ENCODE measurements at places on chromosomes 5 and 9. TPM values are rescaled to one million over a fixed set of nuclear protein-coding genes. Genes with fewer than 3 reads are reported as not detected.
A peak's percentile ranks its signal among the peaks of the same experiment; 100 is the strongest.

- no peaks in the 10 kb centered on the region for H3K36me3 ChIP-seq
- H3K4me1 ChIP-seq: no peaks in the 10 kb centered on the region
- no peak overlapping the region for H3K4me3 ChIP-seq
- H3K27ac ChIP-seq: no peak overlapping the region
Measured at GRCh38 chr5:2256691-2257280, 374.1 kb upstream of the IRX4 start.

DNA sequence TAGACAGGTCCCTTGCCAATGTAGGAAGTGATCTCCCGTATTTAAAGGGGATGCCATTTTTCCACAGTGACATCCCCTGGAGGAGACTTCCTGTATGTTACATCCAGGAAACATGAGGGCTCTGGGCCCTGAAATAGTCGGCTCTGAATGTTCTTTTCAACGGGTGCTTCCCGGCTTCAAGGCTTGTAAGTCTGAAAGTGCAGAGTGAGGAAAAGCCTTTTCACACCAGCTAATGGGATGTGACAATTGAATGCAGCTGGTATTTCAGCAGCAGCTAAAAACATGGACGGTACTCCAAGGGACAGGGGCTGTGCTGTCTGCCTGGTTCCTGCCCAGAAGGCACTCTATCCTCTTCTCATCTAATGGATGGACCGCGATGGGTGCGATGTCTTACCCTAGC lies 1.4 kb downstream of the IL9 start:
- DNase-seq: peak; percentile 30
- peaks cover 8% of the 10 kb centered on the region for H3K4me1 ChIP-seq
- H3K36me3 ChIP-seq: no peaks in the 10 kb centered on the region
- no peak overlapping the region for H3K4me3 ChIP-seq

DNA sequence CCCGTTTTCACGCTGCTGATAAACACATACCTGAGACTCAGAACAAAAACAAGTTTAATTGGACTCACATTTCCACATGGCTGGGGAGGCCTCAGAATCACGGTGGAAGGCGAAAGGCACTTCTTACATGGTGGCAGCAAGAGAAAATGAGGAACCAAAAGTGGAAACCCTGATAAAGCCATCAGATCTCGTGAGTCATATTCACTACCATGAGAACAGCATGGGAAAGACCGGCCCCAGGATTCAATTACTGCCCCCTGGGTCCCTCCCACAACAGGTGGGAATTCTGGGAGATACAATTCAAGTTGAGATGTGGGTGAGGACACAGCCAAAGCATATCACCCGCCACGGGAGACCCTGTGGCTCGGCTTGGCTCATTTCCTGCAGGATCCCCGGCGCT lies 20.2 kb downstream of the EXD3 start:
- no peak overlapping the region for H3K27ac ChIP-seq
- peaks cover 7% of the 10 kb centered on the region for H3K36me3 ChIP-seq
- H3K4me1 ChIP-seq: peaks cover 12% of the 10 kb centered on the region

GRCh38 chr5:34703767-34704713 lies 47.9 kb downstream of the RAI14 start:
- H3K36me3 ChIP-seq: peaks cover 12% of the 10 kb centered on the region
- H3K27me3 ChIP-seq: no peaks in the 10 kb centered on the region
- no peak for DNase-seq
- peaks cover 29% of the 10 kb centered on the region for H3K4me1 ChIP-seq

- no peaks in the 10 kb centered on the region for H3K36me3 ChIP-seq
- H3K27me3 ChIP-seq: no peaks in the 10 kb centered on the region
- no peak for DNase-seq
- H3K4me1 ChIP-seq: no peaks in the 10 kb centered on the region
- H3K27ac ChIP-seq: no peak overlapping the region
Measured at GRCh38 chr5:129124608-129125007, 30.1 kb downstream of the ISOC1 start.

GRCh38 chr5:92106808-92107207 lies 723.7 kb upstream of the ARRDC3 start:
- H3K4me1 ChIP-seq: no peaks in the 10 kb centered on the region
- H3K4me3 ChIP-seq: no peak overlapping the region
- H3K27ac ChIP-seq: no peak overlapping the region
- DNase-seq: no peak
- H3K36me3 ChIP-seq: no peaks in the 10 kb centered on the region

DNA sequence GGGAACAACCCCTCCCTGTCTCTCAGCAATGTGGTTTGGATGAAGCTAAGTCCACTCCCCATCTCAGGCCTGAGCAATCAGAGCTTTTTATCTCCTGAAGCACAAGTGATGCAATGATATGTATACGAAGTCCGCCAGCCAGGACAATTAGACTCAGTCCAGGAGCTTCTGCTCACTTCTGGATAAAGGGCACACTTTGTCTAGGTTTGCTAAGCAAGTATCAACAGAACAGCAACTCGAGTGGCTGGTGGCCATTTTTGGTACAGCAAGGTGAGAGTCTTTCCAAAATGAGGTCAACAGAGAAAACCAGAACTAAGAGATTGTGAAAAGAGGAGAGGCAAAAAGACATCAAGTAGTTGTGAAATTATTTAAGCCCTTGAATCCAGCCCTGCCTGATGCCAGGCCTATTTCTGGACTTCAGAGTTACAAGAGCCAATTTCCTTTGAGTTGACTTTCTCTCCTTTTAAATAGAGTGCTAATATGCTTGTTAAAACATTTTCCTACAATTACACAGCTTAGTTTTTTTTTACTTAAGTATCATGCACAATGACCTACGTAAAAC lies 8.2 kb downstream of the NDUFA8 start:
- no peak overlapping the region for H3K27ac ChIP-seq
- no peaks in the 10 kb centered on the region for H3K27me3 ChIP-seq
- peaks cover 30% of the 10 kb centered on the region for H3K36me3 ChIP-seq
- no peak for DNase-seq

GRCh38 chr5:93705896-93706295 lies 35.5 kb downstream of the POU5F2 start:
- no peaks in the 10 kb centered on the region for H3K27me3 ChIP-seq
- peaks cover 24% of the 10 kb centered on the region for H3K4me1 ChIP-seq
- H3K4me3 ChIP-seq: no peak overlapping the region

DNA sequence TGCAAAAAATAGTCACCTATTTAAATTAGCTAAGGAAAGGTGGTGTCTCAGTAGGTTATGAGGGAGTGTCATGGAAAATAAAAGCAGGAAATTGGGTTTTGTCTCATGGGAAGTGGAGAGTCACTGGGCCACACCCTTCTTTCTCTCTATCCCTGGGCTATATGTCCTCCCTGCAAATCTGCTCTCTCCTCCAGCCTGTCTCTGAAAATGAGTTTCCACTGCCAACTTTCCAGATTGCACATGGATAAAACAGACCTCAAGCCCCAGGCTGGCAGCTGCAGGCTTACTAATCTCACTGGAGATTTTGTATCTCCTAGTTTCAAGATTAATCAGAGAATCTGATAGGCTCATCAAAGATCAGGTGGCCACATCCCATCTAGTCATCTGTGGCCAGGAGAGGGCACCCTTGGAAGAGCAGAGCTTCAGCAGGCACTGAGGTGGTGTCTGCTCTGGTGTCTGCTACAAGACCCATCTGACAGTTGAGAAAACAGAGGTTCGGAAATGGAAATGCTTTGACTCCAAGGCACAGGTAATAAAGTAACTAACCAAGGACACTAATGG lies 178.9 kb downstream of the MSX2 start:
- DNase-seq: no peak
- no peaks in the 10 kb centered on the region for H3K36me3 ChIP-seq
- H3K27me3 ChIP-seq: peaks cover 32% of the 10 kb centered on the region
- H3K27ac ChIP-seq: no peak overlapping the region
- H3K4me1 ChIP-seq: no peaks in the 10 kb centered on the region

- no peak overlapping the region for H3K4me3 ChIP-seq
- peaks cover 3% of the 10 kb centered on the region for H3K36me3 ChIP-seq
- no peaks in the 10 kb centered on the region for H3K27me3 ChIP-seq
- DNase-seq: no peak
- peak overlapping the region; percentile 88 for H3K27ac ChIP-seq
- peaks cover 54% of the 10 kb centered on the region for H3K4me1 ChIP-seq
Measured at GRCh38 chr5:153516504-153517240, 26.2 kb downstream of the GRIA1 start.

DNA sequence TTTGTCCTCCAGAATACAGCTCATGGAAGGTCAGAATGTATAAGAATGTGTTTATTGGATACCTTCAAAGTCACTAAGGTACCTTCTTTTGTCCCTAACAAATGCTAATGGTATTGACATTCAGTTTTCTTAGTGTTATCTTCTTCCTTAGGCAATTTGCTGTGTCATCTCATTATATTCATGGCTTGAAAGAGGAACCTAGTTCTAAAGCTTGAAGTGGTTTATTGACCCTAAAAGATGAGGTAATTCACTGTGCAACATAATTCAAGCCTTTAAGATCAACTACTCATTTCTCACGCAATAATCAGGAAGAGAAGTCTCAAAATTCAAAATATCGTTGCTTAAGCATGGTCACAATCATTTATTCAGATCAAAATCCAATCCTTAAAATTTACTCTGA lies 342.7 kb upstream of the RIOK2 start:
- H3K27me3 ChIP-seq: no peaks in the 10 kb centered on the region
- no peak overlapping the region for H3K27ac ChIP-seq
- no peak overlapping the region for H3K4me3 ChIP-seq
- DNase-seq: no peak
- H3K36me3 ChIP-seq: no peaks in the 10 kb centered on the region

DNA sequence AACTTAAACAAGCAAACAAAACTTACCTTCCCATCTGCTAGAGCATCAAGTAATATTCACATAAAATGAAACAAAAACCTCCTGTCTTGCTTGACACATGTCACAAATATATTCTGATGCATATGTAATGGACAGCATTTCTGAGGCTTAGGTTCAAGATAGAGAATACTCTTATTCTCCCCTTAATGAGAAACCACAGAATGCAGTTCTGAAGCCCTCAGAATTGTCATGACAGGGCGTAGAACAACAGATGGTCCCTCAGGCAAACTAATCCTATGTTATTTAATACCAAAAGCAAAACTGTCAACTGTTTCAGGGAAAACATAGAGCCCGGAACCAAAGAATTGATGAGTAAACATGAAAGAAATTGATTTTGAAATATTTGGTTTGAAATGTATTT lies 229.9 kb upstream of the RIOK2 start:
- H3K27ac ChIP-seq: no peak overlapping the region
- no peak overlapping the region for H3K4me3 ChIP-seq
- no peak for DNase-seq

GRCh38 chr5:147437161-147437596 lies 72.7 kb downstream of the DPYSL3 start:
- H3K4me3 ChIP-seq: no peak overlapping the region
- no peak for DNase-seq
- H3K36me3 ChIP-seq: peaks cover 2% of the 10 kb centered on the region

- H3K36me3 ChIP-seq: no peaks in the 10 kb centered on the region
- H3K27ac ChIP-seq: no peak overlapping the region
- DNase-seq: no peak
- H3K4me1 ChIP-seq: peaks cover 54% of the 10 kb centered on the region
Measured at GRCh38 chr9:88816141-88816540, 175.1 kb upstream of the S1PR3 start.

- H3K4me1 ChIP-seq: no peaks in the 10 kb centered on the region
- no peak within 1 kb of the TSS for H3K4me3 ChIP-seq
- no peak within 1 kb of the TSS for H3K27ac ChIP-seq
- no peaks in the 10 kb centered on the region for H3K27me3 ChIP-seq
- no peak for DNase-seq
Measured at GRCh38 chr5:180988592-180988991, at the start of gene BTNL3. Gene BTNL3 (plus strand): TSS chr5:180988846. CDS start chr5:180989029, 183 bp downstream.

GRCh38 chr5:90356622-90357021 lies 52.9 kb downstream of the CETN3 start:
- H3K4me3 ChIP-seq: no peak overlapping the region
- H3K36me3 ChIP-seq: no peaks in the 10 kb centered on the region
- no peaks in the 10 kb centered on the region for H3K4me1 ChIP-seq

DNA sequence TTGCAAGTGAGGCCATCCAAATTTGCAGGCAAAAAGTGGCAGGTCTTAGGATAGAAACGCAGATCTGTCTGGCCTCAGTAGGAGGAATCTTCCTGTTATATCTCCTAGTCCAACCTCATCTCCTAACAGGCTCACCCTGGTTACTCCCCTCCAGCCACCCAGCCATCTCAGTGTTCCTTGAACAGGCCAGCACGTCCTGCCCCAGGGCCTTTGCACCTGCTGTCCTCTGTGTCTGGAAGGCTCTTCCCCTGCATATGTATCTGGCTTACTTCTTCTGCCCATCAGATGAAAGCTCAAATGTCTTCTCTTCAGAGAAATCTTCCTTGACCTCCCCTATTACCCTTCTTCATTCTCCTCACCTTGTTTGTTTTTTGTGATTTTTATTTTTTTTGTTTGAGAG lies 107.3 kb upstream of the ALDH1B1 start:
- no peak overlapping the region for H3K27ac ChIP-seq
- peaks cover 51% of the 10 kb centered on the region for H3K27me3 ChIP-seq
- H3K4me1 ChIP-seq: no peaks in the 10 kb centered on the region
- H3K4me3 ChIP-seq: no peak overlapping the region
- no peaks in the 10 kb centered on the region for H3K36me3 ChIP-seq

DNA sequence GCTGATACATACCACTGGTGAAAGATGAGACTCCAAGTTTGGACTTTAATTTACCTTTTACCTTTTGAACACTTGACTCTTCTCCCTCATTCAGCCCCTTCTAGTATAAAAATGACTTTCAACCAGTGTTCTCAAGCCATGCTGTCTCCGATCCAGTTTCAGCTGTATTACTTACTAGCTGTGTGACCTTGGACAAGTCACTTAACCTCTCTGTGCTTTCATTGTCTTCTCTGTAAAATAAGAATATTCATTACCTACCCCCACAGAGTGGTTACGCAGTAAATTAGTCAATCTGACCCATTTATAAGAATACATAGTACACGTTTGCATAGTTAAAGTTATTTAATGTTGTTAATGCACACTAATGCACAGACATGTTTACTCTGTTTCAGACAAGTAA lies 12.6 kb upstream of the CEMIP2 start:
- no peak overlapping the region for H3K27ac ChIP-seq
- no peaks in the 10 kb centered on the region for H3K27me3 ChIP-seq
- no peak overlapping the region for H3K4me3 ChIP-seq

DNA sequence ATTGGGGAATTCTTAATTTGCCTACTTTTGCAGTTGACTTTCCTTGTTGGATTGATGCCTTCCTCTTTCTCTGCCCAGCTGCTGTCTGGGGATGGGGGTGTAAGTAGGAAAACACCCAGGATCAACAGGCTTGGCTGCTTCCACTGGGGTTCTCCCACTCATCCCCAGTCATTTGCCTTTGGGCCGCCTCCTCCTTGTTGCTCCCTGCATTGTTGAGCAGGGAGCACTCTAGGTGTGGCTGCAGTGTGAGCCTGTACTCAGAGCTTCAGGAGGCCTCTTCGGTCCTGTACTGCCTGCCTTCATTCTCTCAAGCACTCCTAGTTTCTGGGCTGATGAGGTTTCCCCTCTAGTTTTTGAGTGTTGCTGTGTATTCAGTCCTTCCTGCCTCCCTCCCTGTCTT lies 12.1 kb downstream of the RHOBTB3 start:
- peaks cover 10% of the 10 kb centered on the region for H3K4me1 ChIP-seq
- H3K27ac ChIP-seq: no peak overlapping the region

GRCh38 chr9:136411378-136411777 lies 920 bp downstream of the PMPCA start:
- H3K4me3 ChIP-seq: peak overlapping the region; percentile 89
- H3K36me3 ChIP-seq: peaks cover 26% of the 10 kb centered on the region
- no peaks in the 10 kb centered on the region for H3K27me3 ChIP-seq

The CARD9 gene
- total RNA-seq: 0.94 TPM

The ORM2 gene
- not detected for total RNA-seq

The FAM153A gene
- not detected for total RNA-seq

The AK8 gene
- total RNA-seq: 2.1 TPM

The PCDHGA2 gene
- total RNA-seq: 0.21 TPM

The KCNV2 gene
- total RNA-seq: not detected

The NTRK2 gene
- 30.9 TPM for total RNA-seq
